Stimulated activated CD4-positive, alpha-beta T cell treated with anti-CD3 and anti-CD28 coated beads, Interleukin-12 subunit alpha, Interleukin-12 subunit beta, amount 100 ng/mL, for 24 hours (primary cell): ENCODE measurements at places on chromosomes 11 and 22.

DNA sequence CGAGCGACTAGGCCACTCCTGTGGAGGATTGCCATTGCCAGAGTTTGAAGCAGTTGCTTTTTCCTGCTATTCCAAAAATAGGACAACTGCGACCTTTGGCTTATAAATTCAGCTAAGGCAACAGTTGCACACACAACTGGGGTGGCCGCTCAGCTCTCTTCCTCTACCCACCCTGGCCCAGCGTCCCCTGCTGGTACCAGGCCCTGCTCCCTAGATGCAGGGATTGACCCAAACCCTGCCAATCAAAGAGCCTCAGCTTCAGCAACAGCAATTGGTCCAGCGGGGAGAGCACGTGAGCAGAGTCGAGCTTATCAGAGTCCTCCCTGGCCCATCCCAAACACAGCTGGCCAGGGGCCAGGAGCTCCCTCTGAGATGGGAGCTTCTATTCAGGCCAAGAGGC lies 22.0 kb upstream of the CABP2 start:
- no peak for DNase-seq

GRCh38 chr11:111105566-111105965 lies 140.0 kb upstream of the POU2AF2 start:
- DNase-seq: no peak

DNA sequence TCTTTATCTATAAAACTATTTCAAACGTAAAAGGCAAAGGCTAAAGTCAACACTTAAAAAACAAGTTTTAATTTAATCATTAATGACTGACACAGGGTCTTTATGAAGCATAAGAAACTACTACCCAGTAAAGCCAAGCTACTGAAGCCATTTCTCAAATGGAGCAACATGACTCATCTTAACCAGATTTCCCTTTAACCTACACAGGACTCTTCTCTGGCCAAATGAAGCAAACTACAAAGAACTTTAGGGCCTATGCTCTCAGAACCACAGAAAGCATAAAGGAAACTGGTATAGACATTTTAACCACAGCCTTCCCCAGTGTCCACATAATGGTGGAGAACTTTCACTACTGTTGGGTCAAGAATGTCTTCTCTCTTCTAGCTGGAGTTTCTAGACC lies 34.7 kb downstream of the ALG9 start:
- DNase-seq: no peak

DNA sequence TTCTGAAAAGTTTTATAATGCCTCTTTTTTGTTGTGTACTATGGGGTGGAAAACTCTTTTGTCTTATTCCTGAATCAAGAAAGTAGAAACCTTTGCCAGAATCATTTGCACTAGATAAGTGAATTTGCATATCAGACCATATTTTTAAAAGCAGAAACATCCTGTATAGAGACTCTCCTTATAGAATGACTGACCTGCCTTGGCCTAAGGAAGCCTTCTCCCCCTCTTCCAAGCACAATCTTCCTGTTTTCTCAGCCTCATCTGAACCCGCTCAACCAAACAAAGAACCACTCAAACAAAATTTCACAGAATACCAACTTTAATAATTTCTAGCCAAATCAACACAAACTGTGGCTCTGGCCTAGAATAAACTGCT lies 60.3 kb downstream of the SIK3 start:
- DNase-seq: no peak

- DNase-seq: no peak
Measured at GRCh38 chr22:45211435-45211834, 29.3 kb downstream of the KIAA0930 start.

DNA sequence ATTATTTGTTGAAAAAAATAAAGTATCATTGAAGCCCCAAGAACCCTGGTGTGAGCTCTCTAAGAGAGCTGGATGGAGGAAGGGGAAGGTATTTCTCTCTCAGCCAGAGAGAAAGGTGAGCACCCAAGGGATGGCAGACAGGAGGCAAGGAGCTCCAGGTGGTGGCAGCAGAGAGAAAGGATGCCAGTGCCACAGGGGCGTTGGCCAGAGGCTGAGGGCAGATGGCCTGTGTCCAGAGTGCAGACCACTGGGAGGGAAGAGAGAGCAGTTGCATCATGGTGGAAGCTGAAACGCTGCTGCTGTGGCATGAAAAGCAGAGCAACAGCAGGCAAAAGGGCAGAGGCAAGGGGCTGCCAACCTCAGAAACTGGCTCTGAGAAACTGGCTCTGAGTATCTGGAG lies 8.5 kb downstream of the SPON1 start:
- DNase-seq: no peak

DNA sequence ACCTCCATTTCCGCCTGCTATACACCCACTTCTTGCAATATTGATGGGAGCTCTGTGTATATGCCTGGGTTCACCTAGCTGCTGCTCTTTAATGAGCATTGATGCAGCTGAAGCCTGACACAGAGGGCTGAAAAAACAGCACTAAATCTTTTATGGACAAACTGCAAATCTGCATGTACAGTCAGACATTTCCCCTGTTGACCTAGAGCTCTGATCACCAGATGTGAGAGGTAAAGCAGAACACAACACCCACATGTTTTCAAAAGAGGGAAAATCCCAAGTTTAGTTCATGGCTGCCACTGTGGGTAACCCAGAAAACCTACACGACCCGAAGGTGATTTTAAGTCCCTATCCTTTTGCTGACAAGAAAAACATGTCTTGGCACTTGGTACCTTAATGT lies 303.0 kb upstream of the PITPNB start:
- no peak for DNase-seq

- DNase-seq: no peak
Measured at GRCh38 chr11:119891055-119891768, 162.2 kb upstream of the NECTIN1 start.

- DNase-seq: no peak
Measured at GRCh38 chr11:25520459-25520858, 811.5 kb upstream of the ANO3 start.

DNA sequence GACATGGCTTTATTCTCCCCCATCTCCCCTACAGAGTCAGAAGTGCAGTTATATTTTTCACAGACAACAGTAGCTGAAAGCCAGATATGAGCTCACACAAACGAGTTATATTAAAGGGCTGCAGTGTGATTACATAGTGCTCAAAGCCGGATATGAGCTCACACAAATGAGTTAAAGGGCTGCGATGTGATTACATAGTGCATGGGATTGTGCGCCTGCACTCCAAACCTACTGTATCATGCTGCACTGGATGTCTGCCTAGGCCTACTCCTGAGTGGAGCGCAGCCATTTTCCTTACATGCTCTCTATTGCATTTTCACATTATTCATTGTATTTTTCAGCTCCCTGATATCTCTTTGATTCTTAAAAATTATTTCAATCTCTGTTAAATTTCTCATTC lies 414.6 kb upstream of the LARGE1 start:
- no peak for DNase-seq

- DNase-seq: no peak
Measured at GRCh38 chr11:73413256-73413655, 37.1 kb downstream of the RELT start.
